ENCODE measurements at places on chromosomes 6 and 20.
A peak's percentile ranks its signal among the peaks of the same experiment; 100 is the strongest.

DNA sequence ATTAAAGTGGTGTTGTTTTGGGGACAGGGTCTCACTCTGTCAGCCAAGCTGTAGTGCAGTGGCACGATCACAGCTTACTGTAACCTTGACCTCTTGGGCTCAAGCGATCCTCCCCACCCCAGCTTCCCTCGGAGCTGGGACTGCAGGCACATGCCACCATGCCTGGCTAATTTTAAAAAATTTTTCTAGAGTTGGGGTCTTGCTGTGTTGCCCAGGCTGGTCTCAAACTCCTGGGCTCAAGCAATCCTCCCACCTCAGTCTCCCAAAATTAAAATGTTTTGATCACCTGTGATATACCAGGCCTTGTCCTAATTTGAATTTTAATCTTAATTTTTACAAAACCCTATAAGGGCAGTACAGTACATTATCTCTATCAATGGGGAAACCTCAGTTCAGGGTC is 25.5 kb downstream of the ACOT13 start:
- DNase-seq = no peak

DNA sequence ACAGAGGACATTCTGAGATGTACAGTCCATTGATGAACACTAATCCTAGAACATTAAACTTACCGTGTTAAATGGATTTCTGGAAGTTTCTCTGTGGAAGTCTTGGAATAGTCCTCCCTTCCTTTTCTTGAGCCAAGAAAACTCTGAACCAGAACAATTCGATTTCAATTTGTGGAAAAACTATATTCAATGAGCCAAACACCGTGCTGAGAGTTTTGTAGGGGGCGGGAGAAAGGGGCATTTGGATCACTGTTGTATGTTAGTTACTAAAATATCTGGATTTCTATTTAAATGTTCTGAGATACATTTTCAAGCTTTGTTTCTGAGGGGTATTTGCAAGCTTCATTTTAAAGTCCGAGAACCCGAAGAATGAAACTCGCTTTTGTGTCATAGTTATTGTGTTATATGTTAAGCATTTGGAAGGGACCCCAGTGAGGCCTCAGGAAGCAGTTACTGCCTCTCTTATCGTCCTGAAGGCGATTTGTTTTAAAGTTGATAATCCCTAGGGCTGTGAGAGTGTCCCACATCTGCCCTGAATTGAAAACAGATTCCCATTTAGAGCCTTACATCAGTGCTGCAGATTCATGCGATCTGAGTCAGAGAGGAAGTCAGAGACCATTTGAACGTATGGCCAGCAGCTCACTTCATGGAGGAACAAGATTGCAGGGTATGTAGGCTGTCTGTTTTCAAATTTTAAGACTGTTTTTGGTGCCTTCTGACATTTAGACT is 70.8 kb upstream of the SASH1 start:
- peak; percentile 96 for DNase-seq

DNA sequence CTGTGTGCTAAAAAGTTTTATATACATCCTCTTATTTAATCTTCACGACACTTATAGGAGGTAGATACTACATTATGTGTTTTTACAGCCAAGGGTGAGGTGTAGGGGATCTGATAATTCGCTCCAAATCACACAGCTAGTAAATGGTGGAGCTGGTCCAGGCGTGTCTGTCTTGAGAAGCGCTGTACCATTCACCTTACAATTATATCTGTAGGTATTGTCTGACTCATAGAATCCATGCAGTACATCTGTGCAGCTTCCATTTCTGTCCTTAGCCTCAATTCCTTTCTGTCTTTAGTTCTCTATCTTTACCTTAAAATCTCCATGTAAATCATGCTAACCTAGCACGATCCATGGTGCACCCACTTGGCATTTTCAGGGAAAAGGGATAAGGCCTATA is 120.7 kb downstream of the CARMIL1 start:
- no peak for DNase-seq

DNA sequence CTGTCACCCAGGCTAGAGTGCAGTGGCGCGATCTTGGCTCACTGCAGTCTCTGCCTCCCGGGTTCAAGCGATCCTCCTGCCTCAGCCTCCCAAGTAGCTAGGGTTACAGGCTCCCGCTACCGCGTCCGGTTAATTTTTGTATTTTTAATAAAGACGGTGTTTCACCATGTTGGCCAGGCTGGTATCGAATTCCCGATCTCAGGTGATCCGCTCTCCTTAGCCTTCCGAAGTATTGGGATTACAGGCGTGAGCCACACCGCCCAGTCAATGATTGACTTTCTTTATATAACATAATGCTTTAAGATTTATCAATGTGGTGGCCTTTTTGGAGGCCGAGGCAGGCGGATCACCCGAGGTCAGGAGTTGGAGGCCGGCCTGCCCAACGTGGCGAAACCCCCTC is 7.8 kb upstream of the ABT1 start:
- DNase-seq = no peak

- no peak for DNase-seq
These were observed 2.2 kb downstream of the HMGA1 start for GRCh38 chr6:34238585-34239499.

GRCh38 chr6:142975365-142975764 is 30.4 kb upstream of the HIVEP2 start:
- no peak for DNase-seq

- no peak for DNase-seq
These were observed 3.3 kb downstream of the TDRD6 start for GRCh38 chr6:46690911-46691451.

- DNase-seq = peak; percentile 75
These were observed 28.4 kb upstream of the MAS1L start for GRCh38 chr6:29516108-29516507.

- DNase-seq = no peak
These were observed 23.9 kb upstream of the BAG2 start for GRCh38 chr6:57147955-57148858.

DNA sequence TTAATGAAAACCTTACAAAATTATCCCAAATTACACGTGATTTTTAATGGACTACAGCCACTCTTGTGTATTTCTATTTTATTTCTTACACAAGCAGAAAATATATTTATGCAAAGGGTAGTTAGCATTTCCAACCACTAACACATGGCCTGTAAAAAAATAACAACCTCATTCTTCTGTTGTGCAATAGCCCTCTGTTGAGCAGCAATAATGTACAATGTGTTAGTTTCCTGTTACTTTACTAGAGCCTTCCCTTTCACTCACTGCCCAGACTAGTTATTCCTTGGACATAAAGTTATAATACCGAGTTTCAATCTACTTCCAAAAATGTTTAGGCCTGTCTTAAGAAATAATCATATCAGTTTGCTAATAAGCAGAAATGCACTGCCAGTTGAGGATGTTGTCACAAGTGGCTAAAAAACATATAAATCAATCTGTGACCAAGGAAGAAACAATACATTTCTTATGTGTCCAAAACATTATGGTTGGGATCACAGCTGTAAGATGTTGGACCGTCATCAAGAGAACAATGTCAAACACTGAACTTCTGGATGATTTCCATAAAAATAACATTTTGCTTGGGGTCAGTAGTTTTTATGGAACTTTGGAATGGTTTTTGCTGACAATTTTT is 73.6 kb upstream of the RNF146 start:
- peak; percentile 77 for DNase-seq

DNA sequence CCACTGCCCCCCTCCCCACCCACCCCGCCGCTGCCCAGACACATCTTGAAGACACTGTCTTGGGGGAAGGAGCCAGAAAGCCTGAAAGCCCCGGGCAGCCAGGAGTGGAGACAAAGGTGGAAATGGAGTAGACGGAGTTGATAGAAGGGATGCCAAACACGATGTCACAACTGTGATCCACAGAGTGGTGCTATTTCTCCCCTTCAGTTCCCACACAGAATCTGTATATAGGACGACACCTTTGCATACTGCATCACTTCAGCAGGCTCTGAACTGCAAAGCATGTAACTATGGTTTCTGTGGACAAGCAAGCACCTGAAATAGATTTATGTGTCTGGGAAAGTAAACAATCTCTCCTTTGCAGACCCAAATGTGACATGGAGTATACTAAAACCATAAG is 56.4 kb upstream of the F13A1 start:
- DNase-seq = no peak

DNA sequence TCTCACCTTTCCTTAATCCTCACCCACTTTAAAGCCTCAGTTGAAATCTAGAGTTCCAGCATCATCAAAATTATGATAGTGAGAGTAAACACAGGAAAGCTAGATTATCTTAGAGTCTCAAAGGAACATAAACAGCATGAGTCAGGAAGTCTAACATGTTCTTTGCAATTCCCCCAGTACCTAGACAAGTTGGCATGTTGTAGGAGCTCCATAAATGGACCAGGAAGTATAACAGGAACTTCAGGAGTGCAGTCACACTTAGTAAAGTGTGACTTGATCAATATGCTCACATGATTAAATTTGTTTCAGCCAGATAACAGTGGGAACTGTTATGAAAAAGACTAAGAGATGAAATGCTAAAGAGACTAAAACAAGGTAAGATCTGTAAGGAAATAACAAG is 834.4 kb downstream of the EYS start:
- DNase-seq = no peak

DNA sequence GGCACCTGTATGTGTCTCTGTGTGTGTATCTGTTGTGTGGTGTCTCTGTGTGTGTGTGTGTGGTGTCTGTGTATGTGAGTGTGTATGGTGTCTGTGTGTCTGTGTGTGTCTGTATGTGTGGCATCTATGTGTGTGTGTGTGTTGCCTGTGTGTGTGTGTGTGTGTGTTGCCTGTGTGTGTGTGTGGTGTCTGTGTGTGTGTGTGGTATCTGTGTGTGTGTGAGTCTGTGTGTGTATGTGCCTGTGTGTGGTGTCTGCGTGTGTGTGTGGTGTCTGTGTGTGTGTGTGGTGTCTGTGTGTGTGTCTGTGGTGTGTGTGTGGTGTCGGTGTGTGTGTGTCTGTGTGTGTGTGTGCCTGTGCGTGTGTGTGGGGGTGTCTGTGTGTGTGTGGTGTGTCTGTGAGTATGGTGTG is 31.7 kb upstream of the VEGFA start:
- DNase-seq = no peak

- no peak for DNase-seq
These were observed 128.4 kb downstream of the KLHL32 start for GRCh38 chr6:97052896-97053295.

- DNase-seq = no peak
These were observed 177.7 kb downstream of the ZDHHC14 start for GRCh38 chr6:157558487-157559200.

- peak; percentile 0 for DNase-seq
These were observed 420 bp downstream of the CENPQ start for GRCh38 chr6:49463612-49463967.

DNA sequence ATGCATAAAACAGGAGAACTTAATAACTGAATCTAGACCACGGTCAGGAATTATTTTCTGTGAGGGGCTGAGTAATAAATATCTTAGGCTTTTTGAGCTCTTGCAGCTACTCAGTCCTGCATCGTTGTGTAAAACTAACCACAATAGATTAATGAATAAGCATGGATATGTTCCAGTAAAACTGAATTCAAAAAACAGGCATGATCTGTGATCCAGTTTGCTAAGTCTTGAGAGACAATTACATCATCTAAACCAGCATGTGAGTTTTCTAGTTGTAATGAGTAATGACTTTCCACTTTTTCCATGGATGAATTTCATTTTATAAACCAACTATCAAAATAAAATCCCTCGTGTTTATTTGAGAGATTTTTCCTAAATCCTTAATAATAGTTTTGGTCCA is 336.8 kb downstream of the RFPL4B start:
- DNase-seq = peak; percentile 87

- DNase-seq = no peak
These were observed 422 bp downstream of the NCR3 start for GRCh38 chr6:31592396-31592771.

- DNase-seq = no peak
These were observed 13.7 kb downstream of the SRSF3 start for GRCh38 chr6:36607683-36608386.

GRCh38 chr20:63009045-63009961 is 2.5 kb upstream of the BHLHE23 start:
- peak; percentile 68 for DNase-seq
